ENCODE measurements at places on chromosomes 2 and 18.

- DNase-seq = no peak
Measured at GRCh38 chr18:57052173-57052572, 94.7 kb upstream of the BOD1L2 start.

DNA sequence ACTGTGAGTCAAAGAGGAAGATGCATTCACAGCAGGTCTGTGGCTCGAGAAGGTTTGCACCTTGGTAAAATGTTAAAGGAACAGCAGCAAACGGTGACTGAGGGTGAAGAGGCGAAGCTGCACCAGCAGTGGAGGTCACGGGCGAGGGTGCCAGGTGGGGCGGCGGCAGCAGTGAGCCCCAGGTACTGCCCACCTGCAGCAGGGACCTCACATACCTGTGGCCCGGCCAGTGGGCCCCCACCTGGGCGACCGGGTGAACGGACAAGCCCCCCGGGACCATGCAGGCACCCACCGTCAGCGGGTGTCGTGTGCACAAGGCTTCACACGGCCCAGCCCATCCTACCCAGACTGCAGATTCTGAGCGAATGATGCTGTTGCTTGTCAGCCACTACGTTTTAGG, 23.6 kb upstream of the KCNG2 start:
- DNase-seq = no peak

GRCh38 chr2:7982054-7982453, 699.8 kb upstream of the ID2 start:
- DNase-seq = no peak

GRCh38 chr18:31291688-31292087, 26.3 kb upstream of the DSG1 start:
- no peak for DNase-seq

DNA sequence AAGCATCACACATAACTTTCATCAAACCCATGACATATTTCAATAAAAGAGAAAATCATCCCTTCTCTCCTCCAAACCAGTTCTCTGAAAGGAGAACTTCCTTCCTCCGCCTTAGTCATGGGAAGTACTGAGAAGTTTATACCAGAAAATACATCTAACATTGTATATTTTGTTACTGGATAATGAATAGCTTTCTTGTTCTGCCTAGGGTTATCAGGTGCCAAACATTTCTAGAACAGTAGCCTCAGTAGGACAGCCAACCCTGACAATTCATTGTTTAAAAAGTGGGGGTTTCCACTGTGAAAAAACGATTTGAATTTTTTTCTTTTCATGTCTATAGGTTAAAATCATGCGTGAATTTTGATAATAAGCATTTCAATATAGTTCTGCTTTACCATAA, 16.0 kb upstream of the DAW1 start:
- DNase-seq = no peak

DNA sequence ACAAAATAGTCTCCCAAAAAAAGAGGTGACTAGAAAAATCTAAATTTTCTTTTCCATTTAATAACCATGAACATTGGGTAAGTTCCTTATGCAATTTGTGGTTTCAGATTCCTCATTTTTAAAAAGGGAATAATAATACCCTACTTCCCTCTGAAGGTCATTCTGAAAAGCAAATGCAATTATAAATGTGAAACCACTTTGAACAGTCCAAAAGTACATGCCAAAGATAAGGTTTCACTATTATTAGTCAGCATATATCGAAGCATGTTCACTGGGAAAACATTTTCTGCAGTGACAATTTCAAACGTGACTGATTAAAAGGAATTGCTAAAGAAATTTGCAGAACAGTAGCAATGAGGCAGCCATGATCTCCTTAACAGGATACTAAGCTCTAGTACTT, 100.1 kb upstream of the RNF152 start:
- DNase-seq = peak; percentile 43

DNA sequence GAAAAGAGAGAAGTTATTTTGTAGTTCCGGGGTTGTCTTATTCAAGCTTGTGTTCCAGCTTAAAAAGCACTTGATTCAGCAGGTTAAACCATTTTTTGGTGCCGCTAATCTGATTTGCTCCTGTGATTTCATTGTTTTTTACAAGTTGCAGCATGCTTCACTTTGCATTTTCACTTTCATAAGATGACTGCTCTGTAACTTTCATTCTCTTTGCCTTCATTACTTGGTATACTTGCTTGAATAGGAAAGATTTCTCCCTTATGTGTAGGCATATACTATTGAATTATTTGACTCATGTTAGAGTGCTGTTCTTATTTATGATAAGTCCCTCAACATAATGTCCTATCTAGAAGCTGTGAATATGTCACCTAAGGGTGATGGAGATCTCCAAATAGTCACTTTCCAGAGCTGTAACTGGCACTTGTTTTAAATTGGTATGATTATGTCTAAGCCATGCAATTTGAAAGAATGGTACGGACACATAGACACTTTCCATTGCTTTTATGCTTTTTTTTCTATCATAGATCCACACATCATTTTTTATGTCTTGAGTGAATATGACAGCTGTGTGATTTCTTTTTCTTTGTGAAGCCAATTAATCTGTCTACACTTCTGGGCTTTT, 254.5 kb downstream of the DSEL start:
- DNase-seq = no peak

DNA sequence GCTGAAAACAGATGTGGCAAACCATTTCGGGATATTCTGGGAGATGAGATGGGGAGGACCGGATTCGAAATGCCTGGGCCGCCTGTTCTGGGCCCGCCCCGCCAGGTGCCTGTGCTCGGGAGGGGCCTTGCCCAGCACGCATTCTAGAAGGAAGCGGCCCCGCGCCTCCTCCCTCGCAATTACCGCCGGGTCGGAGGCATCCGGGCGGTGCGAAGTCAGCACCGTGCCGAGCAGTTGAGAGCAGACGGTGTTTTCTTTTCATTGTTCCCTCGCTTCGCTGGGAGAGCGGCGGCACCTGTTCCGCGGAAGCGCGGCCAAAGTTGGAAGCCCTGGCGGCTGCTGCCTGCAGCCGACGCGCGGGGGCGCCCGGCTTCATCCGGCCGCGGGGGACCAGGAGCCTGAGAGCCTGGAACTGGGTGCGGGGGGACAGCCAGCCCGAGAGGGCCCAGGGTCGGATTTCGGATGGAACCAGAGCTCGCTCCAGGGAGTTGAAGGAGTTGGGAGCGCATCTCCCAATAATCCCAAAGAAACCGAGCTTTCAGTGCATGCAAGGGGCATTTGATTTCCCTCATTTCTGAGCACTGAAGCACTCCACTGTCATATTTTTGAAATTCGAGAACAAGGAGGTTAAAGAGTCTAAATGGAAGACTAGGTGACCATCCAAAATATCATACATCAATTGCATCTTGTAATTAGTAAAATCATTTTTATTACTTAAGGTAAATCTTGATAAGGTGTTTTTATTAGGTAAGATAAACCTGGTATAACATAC, 241.8 kb upstream of the RAB12 start:
- DNase-seq = no peak

GRCh38 chr18:42675810-42676209, 439.7 kb downstream of the RIT2 start:
- no peak for DNase-seq

DNA sequence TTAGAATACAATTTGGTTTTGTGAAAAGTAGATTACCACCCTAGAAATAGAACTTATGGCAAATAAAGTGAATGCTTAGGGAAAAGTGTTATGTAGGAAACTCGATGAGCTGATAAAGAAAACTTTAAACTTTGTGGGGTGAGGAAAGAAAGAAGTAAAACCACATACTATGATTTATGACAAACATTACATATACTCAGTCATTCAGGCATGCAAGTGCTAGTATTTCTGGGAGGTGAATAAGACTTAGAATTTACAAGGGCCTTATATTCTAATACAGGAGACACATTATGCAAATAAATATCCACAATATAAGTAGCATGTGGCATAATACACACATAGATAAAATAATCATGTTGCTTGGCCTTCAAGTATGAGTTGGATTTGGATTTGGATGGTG, 618.1 kb downstream of the XIRP2 start:
- no peak for DNase-seq

DNA sequence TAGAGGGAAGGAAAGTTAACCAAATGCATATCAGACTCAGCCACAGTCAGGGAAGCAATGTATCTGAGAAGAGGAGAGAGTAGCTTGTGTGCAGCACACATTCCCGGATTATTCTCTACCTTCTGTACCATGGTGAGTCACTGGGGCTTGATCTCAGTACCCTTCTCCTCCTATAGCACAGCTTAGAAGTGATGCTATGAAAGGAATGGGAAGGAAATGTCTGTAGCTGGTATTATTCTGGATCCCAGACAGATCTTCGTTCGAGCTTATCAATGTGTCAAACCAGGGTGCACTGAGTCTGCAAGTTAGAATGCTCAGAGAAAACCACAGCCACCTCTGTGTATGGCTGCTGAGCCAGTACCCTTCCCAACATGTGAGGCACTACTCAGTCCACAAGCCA, 88.0 kb upstream of the NFU1 start:
- no peak for DNase-seq

GRCh38 chr2:150166313-150167051, 321.0 kb downstream of the RND3 start:
- DNase-seq = no peak

Measured in fibroblast of the conjunctiva (primary cell).